GOT3 (cell line): ENCODE measurements at places on chromosomes 16 and 17.

GRCh38 chr17:28216052-28216451 is 102.9 kb upstream of the TMEM97 start:
- no peak for DNase-seq

DNA sequence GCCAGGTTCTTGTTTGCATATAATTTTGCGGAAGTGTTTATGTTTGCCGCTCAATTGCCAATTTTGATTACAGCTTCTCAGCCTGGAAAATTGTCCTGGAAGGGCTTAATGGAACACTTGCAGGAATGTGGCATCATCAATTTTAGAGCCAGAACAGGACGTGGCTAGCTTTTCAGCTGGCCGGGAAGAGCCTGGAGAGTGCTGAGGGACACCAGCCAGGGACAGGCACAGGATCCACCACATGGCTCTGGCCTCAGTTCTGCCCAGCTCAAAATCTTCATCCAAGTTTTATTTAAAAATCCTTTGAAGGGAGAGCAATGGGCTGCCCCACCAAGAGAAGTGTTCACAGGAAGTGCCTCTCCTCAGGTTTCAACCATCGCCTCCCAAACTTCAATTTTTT is 287.2 kb upstream of the HSBP1 start:
- DNase-seq, result no peak

DNA sequence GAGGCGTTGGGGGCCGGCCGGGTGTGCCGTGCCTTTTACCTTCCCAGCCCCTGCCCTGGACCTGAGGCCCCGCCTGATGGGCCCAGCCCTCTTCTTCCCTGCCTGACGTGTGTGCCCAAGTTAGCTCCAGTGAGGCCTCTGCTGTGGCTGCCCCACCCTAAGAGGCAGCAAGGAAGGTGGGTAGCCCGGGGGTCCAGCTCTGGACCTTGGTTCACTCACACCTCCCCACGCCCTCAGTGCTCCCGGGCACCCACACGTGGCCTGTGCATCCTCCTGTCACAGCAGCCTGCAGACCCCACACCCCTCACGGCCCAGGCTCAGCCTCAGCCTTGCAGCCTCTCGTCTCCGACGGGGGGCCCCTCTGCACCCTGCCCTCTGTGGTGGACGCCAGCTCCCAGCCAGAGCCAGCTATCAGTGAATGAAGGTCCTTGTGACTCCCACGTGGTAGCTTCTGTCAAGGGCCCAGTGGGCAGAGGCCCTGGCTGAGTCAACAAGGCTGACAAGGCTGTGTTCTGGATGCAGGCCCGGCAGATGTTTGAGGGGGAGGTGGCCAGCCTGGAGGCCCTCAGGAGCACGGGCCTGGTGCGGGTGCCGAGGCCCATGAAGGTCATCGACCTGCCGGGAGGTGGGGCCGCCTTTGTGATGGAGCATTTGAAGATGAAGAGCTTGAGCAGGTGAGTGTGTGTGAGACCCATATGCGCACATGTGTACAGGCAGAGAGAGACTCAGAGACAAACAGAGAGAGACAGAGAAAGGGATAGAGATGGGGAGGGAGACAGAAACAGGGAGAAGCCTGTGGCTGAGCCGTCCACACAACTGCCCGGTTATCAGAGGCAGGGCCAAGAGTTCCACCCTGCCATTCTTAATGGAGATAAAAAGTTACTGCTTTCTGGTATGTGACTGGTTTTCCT is 2.8 kb downstream of the FN3K start:
- DNase-seq, result no peak

DNA sequence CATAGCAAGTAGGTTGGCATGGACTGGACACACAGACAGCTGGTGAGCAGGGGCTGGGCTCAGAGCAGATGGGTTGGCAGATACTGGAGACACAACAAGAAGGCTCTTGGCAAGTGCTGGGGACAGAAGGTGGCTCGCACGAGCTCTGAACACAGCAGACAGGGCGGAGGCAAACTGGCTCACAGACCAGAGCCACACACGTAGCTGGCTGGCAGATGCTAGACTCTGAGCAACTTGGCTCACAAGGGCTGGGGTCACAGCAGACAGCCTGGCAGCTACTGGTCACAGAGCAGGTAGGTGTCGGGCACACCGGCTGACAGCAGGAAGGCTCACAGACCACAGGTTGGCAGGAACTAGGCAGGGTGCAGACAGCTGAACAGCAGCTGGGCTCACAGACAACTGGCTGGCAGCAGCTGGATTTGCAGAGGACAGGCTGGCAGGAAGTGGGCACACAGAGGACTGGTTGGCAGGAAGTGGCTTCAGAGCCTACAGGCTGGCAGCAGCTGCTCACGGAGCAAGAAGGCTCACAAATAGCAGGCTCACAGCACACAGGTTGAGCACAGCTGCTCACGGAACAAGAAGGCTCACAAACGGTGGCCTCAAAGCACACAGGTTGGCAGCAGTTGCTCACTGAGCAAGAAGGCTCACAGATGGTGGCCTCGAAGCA is 725 bp downstream of the KRTAP16-1 start:
- DNase-seq, result no peak

- DNase-seq, result no peak
Measured at GRCh38 chr17:41553176-41553575, 18.7 kb downstream of the KRT9 start.

DNA sequence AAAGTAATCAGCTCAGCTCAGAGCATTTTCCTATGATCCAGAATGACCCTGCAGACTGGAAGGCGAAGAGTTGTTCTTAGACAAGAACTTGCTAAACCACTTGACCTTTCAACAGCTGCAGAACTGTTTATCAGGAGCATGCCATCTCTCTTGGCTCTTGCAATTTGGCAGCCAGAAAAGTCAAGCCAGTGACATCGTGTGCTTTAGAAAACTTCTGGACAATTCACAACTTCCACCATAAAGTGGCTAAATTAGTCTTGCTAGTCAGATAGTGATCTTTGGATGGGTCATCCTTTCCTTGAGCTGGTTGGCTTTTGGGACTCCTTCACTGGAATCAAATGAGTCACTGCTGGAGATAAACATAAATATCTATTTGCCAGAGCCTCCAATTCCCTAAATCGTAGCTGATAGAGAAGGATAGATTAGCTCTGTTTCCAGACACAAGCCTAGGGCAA is 146.5 kb downstream of the MAP2K6 start:
- DNase-seq, result no peak
